ENCODE measurements at places on chromosomes 3 and 15.
A peak's percentile ranks its signal among the peaks of the same experiment; 100 is the strongest.

GRCh38 chr3:6250167-6250566, 610.7 kb upstream of the GRM7 start:
- no peak for DNase-seq

- no peak for DNase-seq
Measured at GRCh38 chr3:52915294-52915693, 17.9 kb upstream of the STIMATE start.

DNA sequence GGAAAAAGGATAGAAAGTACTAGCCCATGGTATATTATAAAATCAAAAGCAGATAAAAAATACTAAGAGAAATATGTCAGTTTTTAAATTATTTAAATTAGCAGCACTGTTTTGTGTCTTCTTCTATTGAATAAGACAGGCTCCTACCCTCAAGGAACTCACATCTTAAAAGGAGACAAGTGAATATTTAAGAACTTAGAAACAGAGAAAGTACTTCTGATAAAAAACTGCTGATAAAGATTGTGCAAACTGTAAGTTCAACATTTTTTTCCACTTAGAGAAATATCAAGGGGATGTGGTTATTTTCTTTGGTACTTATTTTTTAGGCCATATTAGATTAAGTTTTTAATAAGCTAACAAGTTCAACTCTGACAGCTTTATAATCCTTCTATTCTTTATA, 3.0 kb upstream of the ANKRD28 start:
- DNase-seq = peak; percentile 21

GRCh38 chr3:183437666-183438564, 9.5 kb upstream of the MCF2L2 start:
- no peak for DNase-seq

GRCh38 chr3:133237380-133237779, 162.5 kb upstream of the BFSP2 start:
- DNase-seq = no peak
